ENCODE measurements at places on chromosomes 6 and 20.

DNA sequence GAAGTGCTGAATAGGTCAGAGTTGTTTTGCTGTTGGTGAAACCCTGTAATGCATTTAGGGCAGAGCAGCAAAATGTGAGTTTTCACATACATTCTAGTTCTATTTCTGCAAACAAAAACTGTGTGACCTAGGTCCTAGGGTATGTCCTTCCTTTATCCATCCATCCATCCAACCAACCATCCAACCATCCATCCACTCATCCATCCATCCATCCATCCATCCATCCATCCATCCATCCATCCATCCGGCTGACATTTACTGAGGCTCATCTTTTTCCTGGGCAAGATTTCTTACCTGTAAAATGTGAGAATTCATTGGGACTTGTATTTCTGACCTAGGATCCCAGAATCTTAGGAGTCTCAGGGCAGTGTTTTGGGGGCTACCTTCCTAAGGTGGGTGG, 14.5 kb downstream of the PNPLA1 start:
- DNase-seq, result no peak

GRCh38 chr20:46731770-46732169, 22.3 kb downstream of the SLC2A10 start:
- DNase-seq, result no peak

DNA sequence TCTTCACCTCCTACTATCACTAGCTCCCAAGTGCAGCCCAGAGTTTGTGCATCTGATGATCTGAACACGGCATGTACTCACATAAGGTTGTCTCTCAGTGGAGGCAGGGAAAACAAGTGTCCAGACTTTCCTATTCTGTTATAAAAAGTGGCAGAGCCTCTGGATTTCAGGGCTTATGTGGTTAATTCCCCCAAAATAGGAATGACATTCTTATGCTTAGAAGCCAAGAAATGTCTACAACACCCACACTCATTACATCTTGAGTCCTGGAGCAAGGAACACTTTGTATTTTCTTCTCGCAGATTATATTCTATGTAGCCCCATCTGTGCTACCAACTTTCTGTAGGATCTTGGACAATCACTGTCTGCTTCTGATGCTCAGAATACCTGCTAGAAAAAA, 13.5 kb upstream of the SEMG1 start:
- no peak for DNase-seq

DNA sequence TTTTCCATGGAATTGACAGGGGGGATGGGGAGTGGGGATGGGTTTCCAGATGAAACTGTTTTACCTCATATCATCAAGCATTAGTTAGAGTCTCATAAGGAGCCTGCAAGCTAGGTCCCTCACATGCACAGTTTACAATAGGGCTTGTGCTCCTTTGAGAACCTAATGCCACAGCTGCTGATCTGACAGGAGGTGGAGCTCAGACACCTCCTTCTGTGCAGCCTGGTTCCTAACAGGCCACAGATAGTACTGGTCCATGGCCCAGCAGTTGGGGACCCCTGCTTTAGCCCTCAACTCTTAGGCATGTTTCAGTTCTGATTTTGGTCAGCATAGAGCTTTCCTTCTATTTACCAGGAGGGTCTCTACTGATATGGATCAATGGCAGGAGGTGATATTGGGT, 251.6 kb downstream of the LAMA2 start:
- DNase-seq, result no peak

GRCh38 chr6:67558985-67559384, 1076.1 kb upstream of the ADGRB3 start:
- DNase-seq, result no peak
